ENCODE measurements at places on chromosomes 6 and 20.

DNA sequence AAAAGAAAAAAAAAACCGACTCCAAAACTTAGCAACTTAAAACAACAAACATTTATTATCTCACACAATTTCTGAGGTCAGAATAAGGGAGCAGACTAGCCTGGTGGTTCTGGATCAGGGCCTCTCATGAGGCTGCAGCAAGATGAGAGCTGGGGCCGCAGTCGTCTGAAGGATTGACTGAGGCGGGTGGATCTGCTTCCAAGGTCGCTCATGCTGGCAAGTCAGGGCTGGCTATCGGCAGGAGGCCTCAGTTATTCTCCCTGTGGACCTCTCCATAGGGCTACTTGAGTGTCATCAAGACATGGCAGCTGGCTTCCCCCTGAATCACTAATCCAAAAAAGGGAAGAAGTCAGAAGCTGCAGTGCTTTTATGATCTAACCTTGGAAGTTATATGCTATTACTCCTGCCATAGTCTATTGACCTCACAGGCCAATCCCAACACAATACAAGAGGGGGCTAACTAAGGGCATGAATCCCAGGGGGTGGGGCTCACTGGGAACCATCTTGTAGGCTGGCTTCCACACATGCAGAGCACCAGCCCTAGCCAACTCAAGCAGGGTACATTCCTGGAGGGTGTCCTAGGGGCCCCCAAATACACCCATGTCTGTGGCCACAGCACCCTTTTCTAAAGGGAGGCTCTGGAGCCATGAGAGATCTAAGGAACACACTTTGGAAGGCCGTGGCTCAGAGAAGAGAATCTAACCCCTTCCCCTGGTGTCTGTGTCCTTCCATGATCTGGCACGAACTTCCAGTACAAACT is 11.3 kb downstream of the EBF4 start:
- no peak for DNase-seq

- no peak for DNase-seq
Observed at GRCh38 chr6:139051396-139052060, 23.0 kb downstream of the ABRACL start.

DNA sequence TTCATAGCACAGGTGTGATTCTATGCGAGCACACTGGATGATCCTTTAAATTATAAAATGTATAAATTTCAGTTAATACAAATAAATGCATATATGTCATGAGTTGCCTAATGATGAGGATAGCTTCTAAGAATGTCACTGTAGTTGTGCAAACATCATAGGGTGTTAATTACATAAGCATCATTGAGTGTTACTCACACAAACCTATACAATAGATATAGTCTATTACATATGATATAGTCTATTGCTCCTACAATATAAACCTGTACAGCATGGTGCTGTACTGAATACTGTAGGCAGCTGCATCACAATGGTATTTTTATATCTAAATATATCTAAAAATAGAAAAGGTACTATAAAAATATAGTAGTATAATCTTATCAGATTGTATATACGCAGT is 159.0 kb downstream of the PTPRK start:
- no peak for DNase-seq

- no peak for DNase-seq
Observed at GRCh38 chr6:127300411-127300810, 33.7 kb downstream of the RNF146 start.

GRCh38 chr6:158501360-158502262 is 58.3 kb upstream of the TMEM181 start:
- no peak for DNase-seq

DNA sequence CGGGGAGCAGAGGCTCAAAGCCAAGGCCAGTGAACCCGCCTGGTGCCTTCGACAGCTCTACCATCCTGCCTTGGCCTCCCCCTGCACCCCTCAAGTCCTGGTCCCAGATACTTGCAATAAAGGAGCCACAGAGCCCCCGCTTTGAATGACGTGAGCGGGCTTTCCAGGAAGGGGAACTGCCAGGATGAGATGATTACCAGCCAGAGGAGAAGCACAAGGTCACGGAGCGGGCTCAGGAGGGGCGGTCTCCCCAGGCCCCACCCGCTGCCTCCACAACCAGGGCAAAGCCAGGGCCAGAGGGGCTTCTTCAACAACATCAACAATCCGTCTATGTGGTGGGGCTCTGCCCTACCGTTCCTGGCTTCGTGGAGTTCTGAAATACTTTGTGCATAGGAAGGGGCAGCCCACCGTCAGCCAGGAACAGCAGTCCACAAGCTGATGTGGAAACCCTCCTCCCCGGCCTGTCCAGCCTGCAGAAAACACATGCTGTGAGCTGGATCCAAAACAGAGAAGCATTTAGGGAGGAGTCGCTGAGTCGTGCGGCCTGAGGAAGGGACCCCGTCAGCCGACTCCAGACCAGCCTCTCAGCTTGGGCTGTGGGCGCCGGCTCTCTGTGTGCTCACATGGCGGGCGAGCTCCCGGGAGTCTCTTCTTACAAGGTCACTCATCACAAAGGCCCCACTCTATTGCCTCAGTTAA is 392.5 kb downstream of the CDH4 start:
- DNase-seq = peak; percentile 59

- DNase-seq = no peak
Observed at GRCh38 chr6:18219591-18219990, 44.7 kb downstream of the DEK start.

- DNase-seq = no peak
Observed at GRCh38 chr20:50663095-50663821, 28.1 kb downstream of the RIPOR3 start.

DNA sequence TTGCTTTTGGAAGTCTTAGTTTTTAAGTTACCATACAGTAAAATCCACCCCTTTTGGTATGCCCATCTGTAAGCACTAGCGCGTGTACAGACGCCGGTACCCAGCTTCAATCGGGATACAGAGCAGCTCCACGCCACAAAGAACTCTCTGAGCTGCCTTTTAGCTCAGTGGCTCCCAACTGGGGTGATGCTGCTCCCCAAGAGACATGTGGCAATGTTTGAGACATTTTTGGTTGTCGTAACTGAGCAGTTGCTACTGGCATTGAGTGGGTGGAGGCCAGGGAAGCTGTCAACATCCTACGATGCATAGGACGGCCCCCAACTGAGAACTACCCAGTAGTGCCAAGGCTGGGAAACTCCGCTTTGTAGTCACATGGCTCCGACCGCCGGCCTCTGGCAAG is 73.3 kb downstream of the BMP7 start:
- DNase-seq = no peak

DNA sequence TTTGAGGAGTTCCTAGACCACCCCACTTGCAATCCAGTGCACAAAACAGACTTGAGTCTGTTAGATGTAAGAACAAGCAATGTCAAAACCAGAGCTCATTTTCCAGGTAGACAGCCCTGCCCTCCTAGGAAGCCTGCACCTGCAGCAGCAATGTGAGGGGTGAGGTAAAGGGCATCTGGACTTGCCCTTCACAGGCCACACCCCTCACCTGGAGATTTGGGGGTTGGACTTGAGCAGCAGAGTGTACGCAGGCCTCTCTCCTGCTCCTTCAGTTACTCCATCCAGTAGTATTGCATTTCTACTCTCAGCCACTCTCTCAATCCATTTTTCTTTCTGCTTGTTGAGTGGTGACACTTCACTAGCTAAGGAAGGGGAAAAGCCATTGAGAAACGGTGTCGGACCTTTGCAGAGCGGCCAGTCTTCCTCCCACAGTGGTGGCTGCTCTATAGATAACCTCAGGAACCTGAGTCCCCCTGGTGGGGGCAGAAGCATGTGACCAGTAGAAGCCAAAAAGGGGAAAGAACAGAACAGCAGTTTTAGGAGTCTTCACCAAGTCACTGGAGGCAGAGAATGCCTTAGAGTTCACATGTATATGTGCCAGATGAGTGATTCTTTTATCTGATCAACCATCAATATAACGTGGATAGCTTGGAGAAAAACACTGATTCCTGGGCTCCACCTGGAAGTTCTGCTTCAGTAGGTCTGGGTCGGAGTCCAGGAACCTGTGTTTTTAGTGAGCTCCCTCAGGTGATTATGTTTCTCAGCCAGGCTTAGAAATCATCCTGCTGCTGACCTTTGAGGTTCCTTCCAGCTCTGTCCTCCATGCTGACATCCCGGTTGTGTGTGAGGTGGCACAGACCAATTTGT is 28.0 kb downstream of the ARFGEF2 start:
- DNase-seq = no peak

- DNase-seq = peak; percentile 98
Observed at GRCh38 chr20:25867776-25868649, 171.4 kb upstream of the ZNF337 start.

DNA sequence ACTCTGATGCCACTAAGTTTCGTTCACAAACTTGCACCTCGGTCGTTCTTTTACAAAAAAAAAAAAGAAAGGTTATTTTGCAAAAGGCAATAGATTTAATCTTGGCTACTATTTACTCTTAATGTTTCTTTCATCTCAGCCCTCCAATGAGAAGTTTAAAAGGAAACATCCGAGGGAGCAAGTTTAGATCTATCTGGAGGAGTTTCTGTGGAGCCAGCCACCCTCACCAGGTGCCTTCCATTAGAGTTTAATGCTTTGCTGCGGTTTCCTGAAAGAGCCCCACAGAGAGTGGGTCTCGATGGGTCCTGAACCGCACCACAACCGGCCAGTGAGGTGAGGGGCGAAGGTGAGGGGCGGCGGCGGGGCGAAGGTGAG is 632 bp downstream of the PRKN start:
- no peak for DNase-seq

DNA sequence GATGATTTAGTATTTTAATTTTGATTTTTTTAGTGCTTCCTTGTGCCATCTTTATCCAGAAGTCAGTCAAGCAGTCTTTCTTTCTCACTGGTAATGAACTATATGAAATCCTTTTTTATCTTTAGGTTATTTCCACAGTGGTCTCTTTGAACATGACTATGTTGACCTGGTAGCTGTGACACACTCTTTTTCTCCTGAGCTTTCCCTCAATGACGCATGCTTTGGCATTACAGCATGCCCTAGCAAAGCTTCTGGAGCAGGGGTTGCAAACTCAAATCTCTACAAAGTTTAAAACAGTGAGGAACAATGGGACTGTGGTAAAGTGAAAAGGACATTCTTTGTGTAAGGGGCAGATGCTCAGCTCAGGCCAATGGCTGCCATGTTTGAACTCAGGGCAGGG is 4.5 kb upstream of the PLAGL1 start:
- DNase-seq = no peak

GRCh38 chr6:403659-404655 is 12.4 kb downstream of the IRF4 start:
- no peak for DNase-seq

- no peak for DNase-seq
Observed at GRCh38 chr6:111602481-111603011, 3.1 kb downstream of the TRAF3IP2 start.

DNA sequence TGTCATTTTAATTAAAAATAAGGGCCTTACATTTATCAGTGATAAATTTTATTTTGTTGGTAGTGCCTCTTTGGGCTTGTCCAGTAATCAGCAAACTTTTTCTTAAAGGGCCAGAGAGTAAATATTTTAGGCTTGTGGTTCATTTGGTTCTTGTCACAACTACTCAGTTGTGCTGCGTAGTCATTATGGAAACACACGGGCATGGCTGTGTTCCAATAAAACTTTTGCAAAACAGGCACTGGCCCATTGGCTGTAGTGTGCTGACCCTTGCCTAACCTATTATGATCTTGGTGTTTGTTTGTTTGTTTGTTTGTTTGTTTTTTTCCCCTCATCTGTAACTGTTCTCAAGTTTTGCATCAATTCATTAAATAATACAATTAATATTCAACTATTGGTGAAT is 19.4 kb downstream of the TBPL1 start:
- no peak for DNase-seq

DNA sequence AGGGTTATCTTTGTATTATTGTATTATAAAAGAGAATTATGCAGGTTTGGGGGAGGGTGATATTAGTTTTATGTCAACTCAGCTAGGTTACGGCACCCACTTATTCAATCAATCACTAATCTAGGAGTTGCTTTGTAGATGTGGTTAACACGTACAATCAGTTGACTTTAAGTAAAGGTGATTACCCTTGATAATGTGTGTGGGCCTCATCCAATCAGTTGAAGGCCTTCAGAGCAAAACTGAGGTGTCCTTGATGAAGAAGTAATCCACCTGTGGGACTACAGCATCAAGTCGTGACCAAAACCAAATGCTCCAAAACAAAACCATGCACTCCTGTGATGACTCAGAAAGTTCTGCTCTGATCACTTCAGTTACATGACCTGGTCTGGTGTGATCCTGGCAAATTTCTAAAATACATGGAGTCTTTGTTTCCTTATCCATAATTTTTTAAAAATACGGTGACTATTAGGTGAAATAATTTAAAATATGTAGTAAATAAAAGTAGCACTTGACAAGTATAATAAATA is 114.1 kb downstream of the IYD start:
- DNase-seq = no peak

GRCh38 chr20:16352321-16352720 is 220.9 kb downstream of the KIF16B start:
- DNase-seq = no peak

GRCh38 chr20:42472198-42472597 is 717.5 kb downstream of the PTPRT start:
- no peak for DNase-seq

DNA sequence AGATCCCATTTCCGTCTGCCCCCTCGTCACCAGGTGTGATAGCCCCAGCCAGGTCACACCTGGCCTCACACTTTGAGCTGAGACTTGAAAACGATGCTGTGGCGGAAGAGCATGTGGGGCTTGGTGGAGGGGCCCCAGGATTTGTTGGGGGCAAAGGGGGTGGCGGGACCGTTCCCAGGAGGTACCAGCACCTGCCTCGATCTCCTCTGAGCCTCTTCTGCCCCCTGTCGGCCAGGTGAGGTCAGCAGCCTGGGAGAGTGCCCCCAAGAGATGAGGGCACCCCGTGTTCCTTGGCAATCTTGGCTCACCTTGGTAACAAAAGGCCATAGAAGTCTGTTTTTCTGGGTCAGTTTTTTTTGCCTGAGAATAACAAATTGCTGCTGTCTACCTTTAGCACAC is 25.4 kb downstream of the SPATA2 start:
- no peak for DNase-seq

- DNase-seq = no peak
Observed at GRCh38 chr6:42369568-42369967, 82.2 kb downstream of the TRERF1 start.

DNA sequence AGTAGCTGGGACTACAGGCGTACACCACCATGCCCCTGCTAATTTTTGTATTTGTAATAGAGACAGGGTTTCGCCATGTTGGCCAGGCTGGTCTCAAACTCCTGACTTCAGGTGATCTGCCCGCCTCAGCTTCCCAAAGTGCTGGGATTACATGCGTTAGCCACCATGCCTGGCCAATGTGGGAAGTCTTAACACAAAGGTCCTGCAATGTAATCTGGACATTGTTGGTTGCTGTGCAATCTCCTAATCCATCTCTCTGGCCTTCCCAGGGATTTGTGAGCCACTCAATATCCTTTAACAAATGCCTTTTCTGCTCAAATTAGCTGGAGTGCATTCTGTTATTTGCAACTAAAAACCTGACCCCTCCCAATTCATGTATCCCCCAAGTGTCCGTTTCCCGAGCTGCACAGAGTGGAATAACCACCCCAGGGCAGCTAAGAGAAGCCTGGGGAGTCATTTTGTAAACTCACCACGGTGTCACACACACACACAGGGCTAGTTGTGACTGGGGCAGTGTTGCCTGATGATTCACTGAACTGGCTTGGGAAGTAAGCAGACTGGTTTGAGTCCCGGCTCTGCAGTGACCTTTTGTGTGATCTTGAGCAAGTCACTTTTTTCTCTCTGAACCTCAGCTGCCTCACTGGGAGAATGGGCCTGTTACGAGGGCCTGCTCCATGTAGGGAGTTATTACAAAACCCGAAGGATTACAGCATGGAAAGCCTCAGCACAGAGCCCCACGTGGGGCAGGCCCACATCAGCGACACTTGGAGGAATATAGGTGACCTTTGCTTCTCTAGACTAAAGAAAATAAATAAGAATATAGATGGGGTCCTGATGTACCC is 152.3 kb downstream of the ZMYND8 start:
- DNase-seq = no peak
